ENCODE measurements at places on chromosomes 6 and 20.

- no peak for DNase-seq
Observed at GRCh38 chr20:34820805-34821578, 4.5 kb downstream of the NCOA6 start.

- DNase-seq, result no peak
Observed at GRCh38 chr20:61352346-61353260, 100.5 kb downstream of the CDH4 start.

DNA sequence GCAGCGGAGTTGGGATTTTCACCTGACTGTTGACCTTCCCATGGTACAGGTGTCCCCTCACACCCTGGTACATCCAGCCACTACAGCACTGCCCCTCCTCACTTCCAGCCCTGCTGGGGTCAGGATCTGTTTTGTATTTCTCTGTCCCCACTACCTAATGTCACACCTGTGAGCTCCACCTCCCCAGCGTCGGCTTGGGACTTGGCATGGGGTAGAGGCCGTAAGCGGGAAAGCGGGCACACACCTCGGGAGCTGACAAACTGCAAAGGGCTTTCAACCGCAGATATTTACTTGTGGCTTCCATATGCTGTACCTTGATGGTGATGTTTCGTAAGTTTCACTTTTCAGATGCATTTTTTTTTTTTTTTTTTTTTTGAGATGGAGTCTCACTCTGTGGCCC is 5.4 kb upstream of the CCN5 start:
- no peak for DNase-seq

- DNase-seq, result no peak
Observed at GRCh38 chr6:114785235-114786127, 442.7 kb upstream of the HS3ST5 start.
